ENCODE measurements at places on chromosomes 2 and 18. TPM values are rescaled to one million over a fixed set of nuclear protein-coding genes. Genes with fewer than 3 reads are reported as not detected.

Gene RAB6C
- 0.28 TPM for total RNA-seq

Gene ACVR2A
- 13.4 TPM for total RNA-seq

Gene SAG
- not detected for total RNA-seq

Gene CPO
- 0.55 TPM for total RNA-seq

Gene RAB1A
- 53.8 TPM for total RNA-seq

Gene LIMS2
- total RNA-seq, result 8.7 TPM

GRCh38 chr2:43170405-43171105, 55.9 kb downstream of the ZFP36L2 start:
- no peak for DNase-seq

DNA sequence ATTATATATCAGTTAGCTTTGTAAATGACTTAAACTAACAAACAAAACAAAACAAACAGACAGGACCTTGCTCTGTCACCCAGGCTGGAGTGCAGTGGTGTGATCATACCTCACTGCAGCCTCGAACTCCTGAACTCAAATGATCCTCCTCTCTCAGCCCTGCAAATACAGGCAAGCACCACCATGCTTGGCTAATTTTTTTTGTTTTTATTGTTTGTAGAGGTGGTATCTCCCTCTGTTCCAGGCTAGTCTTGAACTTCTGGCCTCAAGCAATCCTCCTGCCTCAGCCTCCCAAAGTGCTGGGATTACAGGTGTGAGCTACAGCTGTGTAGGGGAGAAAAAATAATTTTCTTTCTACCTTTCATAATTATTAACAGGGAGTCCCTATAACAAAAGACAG, 33.8 kb upstream of the PPM1B start:
- DNase-seq, result no peak

GRCh38 chr2:48753228-48753627, 2.3 kb downstream of the LHCGR start:
- no peak for DNase-seq

DNA sequence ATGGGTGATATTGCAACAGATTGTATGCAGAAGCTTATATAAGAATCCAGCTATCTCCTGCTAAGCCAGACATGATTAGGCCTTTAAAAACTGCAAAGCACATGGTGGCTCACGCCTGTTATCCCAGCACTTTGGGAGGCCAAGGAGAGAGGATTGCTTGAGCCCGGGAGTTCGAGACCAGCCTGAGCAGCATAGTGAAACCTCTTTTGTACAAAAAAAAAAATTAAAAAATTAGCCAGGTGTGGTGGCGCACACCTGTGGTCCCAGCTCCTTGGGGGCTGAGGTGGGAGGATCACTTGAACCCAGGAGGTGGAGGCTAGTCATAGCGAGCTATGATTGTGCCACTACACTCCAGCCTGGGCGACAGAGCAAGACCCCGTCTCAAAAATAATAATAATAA, 204.6 kb downstream of the TNS1 start:
- no peak for DNase-seq

DNA sequence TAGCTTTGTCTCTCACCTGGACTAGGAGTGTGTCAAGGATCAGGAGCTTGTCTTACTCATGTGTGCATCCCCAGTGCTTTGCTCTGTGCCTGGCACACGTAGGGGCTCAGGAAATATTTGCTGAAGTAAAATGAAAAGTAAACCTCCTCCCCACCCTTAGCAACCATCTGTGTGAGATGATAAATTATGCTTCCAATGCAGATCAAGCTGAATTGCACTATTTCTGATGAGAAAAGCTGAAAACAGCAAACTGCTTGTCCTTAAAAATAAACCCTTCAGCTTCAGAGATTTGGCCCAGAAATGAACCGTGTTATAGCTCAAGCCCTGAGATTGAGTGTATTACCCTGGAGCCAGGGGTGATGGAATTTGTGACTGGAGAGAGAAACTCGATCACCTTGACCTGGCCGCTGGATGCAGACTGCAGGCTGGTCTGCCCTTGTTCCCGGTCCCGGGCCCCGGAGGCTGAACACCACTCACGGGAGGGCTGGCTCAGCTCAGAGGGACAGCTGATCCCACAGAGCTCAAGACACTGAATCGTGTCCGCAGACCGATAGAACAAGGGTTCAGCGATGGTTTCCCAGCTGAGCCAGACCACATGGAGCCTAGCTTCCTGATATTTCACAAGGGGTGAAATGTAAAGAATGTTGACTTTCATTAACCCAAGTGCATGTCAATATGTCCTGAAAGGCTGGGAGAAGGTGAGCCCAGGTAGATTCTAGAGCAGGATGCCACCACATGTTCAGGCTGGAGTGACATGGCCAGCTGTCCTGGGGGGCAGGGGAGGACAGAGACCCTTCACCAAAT, 50.5 kb downstream of the DDX1 start:
- no peak for DNase-seq

GRCh38 chr18:36867056-36867455, 38.1 kb downstream of the KIAA1328 start:
- DNase-seq, result no peak

DNA sequence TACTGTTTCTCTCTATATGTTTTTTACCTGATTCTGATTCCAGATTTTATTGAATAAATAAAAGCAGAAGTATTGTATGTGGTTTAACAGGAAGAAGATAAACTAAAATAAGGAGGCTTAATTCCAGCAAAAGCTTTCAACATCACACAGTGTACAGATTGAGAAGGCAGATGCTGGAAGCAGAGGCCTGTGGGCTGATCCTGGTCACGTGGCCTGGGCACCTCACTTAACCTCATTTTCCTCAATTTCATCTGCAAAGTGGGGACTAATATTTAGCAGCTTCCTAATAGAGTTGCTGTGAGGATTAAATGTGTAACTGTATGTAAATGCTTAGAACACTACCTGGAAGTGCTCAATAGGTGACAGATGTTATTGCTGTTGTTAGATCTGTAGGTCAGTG, 58.0 kb downstream of the CDCA7 start:
- no peak for DNase-seq

DNA sequence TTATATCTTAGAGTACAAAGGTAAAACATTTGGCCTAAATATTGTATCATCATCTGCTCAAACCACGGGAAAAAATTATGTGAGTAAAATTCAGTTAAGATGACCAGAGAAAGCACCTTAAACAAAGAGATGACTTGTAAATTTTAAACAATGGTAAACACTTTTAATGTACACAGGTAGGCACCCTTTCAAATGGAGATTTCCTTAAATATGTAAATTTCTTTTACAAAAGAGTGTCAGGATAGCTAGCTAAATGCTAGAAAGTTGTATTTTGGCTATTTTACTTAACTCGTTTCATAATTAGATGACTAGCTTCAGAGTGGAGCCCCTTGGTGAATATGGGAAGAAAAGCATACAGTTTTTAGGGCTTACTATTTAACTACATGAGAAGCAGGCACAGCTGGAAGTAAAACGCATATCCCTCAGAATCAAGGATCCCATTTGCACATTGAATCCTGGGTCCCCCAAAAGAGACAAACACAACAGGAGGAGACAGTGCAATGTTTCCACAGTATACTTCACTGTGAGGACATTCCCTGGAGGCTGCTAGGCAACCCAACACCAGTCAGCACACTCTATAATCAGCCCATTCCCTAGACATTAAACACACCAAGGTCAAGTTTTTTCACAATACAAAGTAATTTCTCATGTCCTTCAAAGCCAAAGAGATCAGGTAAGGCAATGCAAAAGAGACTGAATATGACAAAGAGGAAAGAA, 1154.4 kb downstream of the DPP10 start:
- DNase-seq, result no peak

GRCh38 chr2:230319211-230319862, 7.7 kb upstream of the SP140L start:
- no peak for DNase-seq

DNA sequence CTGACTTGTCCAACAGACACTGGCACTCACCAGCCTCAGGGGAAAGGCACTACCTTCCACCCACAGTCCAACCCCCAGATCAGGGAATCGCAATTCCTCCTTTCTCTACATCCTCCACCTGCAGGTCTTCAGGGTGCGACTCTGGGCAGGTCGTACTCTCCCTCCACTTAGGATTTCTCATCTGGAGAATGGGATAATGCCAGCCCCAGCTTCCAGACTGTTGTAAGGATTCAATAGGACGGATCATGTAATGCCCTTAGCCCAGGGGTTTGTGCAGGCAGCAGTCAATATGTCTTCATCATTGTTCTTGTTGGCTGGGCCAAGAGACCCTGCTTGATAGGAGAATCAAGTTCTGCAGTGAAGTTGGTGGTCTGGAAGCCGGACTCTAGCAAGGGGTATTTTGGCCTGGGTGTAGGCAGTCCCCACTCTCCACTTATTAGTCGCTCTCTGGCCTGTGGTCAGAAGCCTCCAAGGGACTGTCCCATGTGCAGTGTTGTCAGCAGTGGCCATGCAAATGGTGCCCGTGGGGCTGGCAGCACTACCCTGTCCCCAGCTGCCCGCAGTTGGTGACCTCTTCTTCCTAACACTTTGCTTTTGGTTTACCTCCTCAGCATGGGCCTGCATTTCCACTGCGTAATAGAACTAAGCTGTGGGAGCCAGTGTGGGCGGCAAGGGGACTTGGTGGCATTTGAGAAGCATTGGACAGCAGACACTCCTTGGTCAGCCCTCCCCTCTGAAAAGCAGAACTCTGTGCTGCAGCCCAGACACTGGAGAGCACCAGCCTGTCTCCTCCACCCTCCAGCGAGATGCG, 172.4 kb upstream of the HS6ST1 start:
- DNase-seq, result no peak

DNA sequence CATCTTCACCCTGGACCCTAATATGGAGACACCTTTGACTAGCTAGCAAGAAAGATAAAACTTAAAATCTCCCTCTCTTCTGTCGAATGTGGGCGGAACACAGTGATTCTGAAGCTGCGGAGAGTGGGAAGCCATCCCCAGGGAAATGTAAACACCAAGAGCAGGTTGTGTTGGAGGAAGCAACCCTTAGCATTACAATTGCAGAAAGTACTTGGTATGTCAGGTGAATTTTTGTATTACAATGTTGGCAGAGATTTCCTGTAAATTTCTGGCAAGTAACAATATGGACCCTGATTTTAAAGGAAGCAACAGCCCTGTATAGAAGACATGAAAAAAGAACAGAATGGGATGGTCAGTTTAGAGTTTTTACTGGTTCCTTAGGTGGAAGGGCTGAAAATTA, 35.8 kb downstream of the TSN start:
- no peak for DNase-seq

DNA sequence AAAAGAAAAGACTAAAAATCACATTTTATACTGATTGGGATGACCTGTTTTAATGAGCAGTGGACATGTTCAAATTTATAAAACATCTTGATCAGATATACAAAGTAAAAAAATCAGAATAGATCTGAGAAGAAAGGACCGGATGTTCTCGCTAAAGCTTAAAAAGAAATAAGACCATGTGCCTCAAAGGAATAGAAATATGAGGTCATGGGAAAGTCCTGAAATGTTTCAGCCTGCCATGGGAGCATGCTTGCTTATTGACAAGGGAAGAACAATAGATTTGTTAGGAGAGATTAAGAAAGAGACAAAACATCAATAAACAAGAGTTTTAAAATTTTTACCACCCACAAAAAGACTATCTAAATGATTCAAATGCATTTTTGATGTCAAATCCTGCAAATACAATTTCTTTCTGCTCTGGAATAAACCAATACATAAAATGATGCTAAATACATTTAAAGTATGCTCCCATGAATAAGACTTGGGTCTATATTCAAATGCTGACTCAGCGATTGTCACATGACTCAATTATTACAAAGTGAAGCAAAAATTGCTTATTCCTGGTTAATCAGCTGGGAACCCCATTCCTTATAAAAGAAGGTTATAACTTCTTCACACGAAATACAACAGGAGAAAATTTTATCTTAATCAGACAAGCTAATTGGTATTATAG, 633.9 kb upstream of the PKDCC start:
- DNase-seq, result no peak

DNA sequence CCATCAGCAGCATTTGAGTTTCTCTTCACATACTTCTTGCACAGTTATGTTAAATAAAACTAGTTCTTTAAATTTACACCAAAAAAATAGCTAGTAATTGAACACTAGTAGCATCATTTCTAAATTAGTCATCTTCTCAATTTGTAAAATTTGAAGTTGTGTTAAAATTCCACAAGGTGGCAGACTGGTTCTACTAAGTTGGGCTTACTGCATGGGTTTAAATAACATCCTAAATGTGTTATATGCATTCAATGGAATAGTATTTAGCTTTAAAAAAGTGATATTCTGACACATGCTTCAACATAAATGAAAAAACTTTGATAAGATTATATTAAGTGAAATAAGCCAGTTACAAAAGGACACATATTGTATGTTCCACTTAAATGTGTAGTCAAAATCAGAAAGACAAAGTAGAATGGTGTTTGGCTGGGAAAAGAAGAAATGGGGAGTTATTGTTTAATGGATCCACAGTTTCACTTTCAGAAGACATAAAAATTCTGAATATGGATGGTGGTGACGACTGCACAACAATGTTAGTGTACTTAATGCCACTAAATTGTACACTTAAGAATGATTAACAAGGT, 28.7 kb upstream of the RPRD1A start:
- no peak for DNase-seq

DNA sequence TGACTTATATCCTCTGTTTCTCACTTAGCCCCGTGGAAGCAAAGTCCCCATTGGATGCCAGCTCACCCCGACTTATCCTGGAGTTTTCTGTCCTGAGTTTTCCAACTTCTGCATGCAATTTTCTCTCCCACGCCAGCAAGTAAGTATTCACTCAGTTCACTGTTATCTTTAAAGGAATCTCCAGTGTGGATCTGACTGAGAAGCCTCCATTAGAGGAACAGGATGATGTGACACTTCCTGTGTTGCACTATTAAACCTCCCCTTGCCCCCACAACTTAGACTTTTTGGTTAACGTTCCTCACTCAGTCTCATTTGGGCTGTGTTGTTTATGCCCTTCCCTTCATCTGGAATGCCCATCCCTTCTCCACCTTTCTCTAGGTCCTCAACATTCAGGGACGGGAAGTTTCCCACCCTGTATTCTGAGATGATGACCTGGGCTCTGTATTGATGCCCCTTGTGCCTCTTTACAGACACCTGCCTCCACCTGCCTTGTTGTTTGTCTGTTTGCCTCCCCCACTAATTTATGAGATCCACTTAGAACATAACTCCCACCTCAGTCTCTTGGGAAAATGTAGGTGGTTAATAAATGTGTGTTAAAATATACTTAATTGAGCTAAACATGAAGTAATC, 536.1 kb upstream of the RAB6C start:
- DNase-seq, result no peak

Measured in adrenal gland (tissue), 19 donors.